Smooth muscle cell of the umbilical artery (primary cell): ENCODE measurements at places on chromosomes 2 and 18. TPM values are rescaled to one million over a fixed set of nuclear protein-coding genes. Genes with fewer than 3 reads are reported as not detected.

Gene MGAT5
- 58.5 and 104 TPM in 2 replicates for total RNA-seq

Gene BOK
- total RNA-seq: 21.7 and 35.5 TPM in 2 replicates

Gene SULT1C2
- total RNA-seq: not detected in 2 replicates

Gene ZNF516
- 25.2 and 39.4 TPM in 2 replicates for total RNA-seq

Gene B4GALT6
- 10.7 and 19.3 TPM in 2 replicates for total RNA-seq

Gene GPR17
- not detected in 2 replicates for total RNA-seq

Gene SPHKAP
- not detected in 2 replicates for total RNA-seq

Gene IL37
- not detected in 2 replicates for total RNA-seq

Gene LHCGR
- under 0.01 TPM in 1 of 2 replicates, not detected in the other for total RNA-seq

Gene APOB
- total RNA-seq: under 0.01 TPM in 1 of 2 replicates, not detected in the other

Gene EMX1
- not detected in 2 replicates for total RNA-seq

Gene TEX261
- 39.8 and 69.0 TPM in 2 replicates for total RNA-seq

Gene STARD7
- total RNA-seq: 108 and 144 TPM in 2 replicates

Gene CRYBA2
- not detected in 2 replicates for total RNA-seq

Gene HTRA2
- total RNA-seq: 29.3 and 36.5 TPM in 2 replicates

Gene ASB18
- not detected in 2 replicates for total RNA-seq

Gene LOXL3
- 87.4 and 203 TPM in 2 replicates for total RNA-seq

Gene TMEM131
- total RNA-seq: 67.4 and 82.5 TPM in 2 replicates

Gene HOXD4
- total RNA-seq: 0.30 and 1.2 TPM in 2 replicates
